Progenitor cell of endocrine pancreas (in vitro differentiated cells): ENCODE measurements at places on chromosomes 7 and 10. TPM values are rescaled to one million over a fixed set of nuclear protein-coding genes. Genes with fewer than 3 reads are reported as not detected.
A peak's percentile ranks its signal among the peaks of the same experiment; 100 is the strongest.

DNA sequence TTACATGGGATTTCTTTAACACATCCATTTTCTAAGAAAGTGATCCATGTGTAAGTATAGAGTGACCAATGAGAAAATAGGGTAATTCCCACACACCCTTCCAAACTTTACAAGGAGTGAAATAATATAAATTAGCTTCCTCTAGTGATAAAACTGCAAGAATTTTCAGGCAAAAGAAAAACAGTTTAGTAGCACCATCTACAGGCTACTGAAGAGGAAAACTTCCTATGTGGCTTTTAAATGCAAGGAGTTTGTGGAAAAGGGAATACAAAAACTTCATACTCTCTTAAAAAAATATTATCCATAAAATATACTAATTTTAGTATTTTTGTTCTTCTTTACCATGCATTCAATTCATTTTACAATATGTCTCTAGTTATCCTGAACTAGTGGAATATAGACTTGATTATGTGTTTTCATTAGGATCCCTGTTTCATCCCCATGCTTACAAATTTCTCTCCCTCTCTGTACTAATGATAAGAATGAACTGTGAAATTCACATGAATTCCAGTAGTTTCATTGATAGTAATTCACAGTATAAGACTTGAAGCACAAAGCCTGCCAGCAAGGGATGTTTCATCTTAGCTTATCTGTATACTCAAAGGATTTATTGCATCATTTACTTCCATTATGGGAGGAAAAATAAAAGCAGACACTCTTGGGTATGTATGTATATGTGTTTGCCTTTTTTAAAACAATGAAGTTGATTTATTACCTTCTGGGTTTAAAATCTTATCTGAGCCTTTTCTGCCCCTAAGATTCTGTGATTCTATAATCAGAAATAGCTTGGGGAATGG lies 442.9 kb downstream of the AUTS2 start:
- no peak for DNase-seq
- H3K4me1 ChIP-seq: peaks cover 18% of the 10 kb centered on the region
- H3K4me3 ChIP-seq: no peak overlapping the region
- no peak overlapping the region for H3K27ac ChIP-seq
- no peaks in the 10 kb centered on the region for H3K27me3 ChIP-seq

Gene EN2
- total RNA-seq: not detected in 2 replicates

DNA sequence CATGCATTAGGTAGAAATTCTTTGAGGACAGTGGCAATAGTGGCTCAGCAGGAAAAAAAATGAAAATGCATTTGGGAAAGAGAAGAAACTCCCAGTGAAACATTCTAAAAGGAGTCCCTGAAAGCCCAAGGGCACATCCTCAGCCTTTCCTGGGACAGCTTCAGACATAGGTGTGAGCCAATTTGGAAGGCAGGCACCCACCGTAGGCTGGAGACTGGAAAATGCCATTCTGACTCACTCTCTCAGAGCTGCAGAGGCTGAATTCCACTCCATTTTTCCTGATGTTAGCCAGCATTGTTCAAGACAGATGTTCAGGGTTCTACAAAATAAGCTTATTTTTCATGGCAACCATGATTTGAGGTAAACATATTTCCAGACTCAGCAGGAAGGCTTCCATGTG lies 379.0 kb upstream of the FZD8 start:
- no peaks in the 10 kb centered on the region for H3K27me3 ChIP-seq
- H3K4me3 ChIP-seq: no peak overlapping the region
- DNase-seq: no peak
- H3K27ac ChIP-seq: no peak overlapping the region
- peaks cover 15% of the 10 kb centered on the region for H3K4me1 ChIP-seq

DNA sequence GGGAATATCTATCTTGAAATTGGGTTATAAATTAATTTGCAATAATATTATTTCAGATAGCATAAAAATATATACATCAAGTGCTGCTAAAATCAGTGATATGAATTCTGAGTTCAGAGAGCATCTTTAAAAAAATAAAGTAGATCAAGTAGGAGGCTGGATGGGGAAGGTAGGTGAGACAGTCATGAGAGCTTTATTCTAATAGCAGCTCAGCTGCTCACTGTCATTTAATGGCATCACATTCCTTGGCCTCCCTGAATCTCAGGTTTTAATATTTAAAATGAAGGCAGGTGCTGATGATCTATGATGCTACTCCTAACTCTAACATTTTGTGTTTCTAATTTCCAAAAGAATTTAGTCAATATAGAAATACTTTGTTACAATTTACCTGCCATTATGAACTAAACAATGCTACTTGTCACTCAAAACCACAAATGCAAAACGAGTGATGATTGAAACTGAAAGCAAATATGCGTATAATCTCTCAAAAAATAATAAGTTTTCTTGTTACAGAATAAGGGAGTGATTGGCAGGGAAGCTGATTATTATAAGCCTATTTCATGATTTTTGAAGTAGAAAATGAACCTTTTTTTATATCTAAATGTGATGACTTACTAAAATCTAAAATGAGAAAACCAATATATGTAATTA lies 147.6 kb upstream of the CSTF2T start:
- H3K4me3 ChIP-seq: no peak overlapping the region
- no peaks in the 10 kb centered on the region for H3K27me3 ChIP-seq
- H3K36me3 ChIP-seq: no peaks in the 10 kb centered on the region
- H3K27ac ChIP-seq: no peak overlapping the region

DNA sequence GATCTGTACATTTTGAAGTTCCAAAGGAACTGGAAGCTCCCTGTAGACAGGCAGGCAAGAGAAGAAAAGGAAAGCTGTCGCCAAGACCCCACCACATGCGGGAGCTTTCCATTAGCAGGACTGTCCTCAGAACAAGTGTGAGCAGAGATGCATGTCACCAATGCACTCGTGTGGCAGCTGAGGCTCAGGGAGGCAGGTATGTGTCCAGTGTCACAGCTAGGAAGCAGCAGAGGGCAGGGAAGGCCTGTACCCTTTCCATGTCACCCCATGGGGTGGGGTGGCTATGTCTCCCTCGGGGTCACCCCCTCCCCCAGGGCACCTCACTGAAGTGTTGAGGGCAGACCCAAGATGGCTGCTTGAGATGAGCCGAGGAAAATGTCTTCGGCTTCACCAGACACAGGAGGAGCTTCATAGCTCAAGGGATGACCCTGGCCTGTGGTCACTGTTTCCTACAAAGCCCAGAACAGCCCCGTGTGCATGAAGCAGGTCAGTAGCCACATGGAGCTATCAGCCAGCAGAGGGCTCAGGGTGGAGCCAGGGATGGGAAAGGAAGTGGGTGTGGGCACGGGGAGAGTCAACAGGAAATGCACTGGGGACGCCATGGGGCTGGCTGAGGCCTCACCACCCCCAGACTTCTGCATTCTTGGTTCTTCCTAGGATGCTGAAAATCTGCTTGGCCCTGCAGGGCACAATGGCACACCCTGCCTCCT lies 96.6 kb downstream of the FAM53B start:
- H3K27me3 ChIP-seq: no peaks in the 10 kb centered on the region
- H3K27ac ChIP-seq: no peak overlapping the region
- no peaks in the 10 kb centered on the region for H3K36me3 ChIP-seq
- H3K4me3 ChIP-seq: no peak overlapping the region

DNA sequence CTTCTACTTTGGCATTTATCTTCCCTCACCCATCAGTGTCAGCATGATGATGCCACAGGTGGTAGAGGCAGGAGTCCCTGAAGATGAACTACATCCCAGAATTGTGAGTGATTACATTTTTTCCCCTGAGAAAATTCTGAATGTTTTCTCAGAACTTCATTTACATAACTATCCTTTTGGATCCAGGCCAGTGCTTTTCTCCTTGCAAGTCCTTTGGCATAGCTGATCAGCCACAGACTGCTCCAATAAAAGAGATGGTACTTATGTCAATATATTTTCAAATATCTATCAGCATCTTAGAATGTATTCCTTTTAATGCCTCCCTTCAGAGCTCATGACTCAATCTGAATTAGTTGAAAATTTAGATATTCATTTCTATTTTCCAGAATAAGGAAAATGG lies 135.5 kb downstream of the IQUB start:
- no peaks in the 10 kb centered on the region for H3K4me1 ChIP-seq
- H3K36me3 ChIP-seq: no peaks in the 10 kb centered on the region
- no peak overlapping the region for H3K4me3 ChIP-seq
- no peaks in the 10 kb centered on the region for H3K27me3 ChIP-seq
- H3K27ac ChIP-seq: no peak overlapping the region

GRCh38 chr10:113057948-113058522 lies 108.0 kb downstream of the TCF7L2 start:
- H3K4me1 ChIP-seq: peaks cover 10% of the 10 kb centered on the region
- H3K27me3 ChIP-seq: no peaks in the 10 kb centered on the region
- H3K27ac ChIP-seq: no peak overlapping the region
- H3K36me3 ChIP-seq: peaks cover 7% of the 10 kb centered on the region
- H3K4me3 ChIP-seq: no peak overlapping the region
- no peak for DNase-seq

GRCh38 chr10:54091237-54091636 lies 709.8 kb downstream of the PCDH15 start:
- no peak for DNase-seq
- no peaks in the 10 kb centered on the region for H3K27me3 ChIP-seq
- peaks cover 4% of the 10 kb centered on the region for H3K4me1 ChIP-seq
- H3K4me3 ChIP-seq: no peak overlapping the region

- no peak overlapping the region for H3K4me3 ChIP-seq
- no peaks in the 10 kb centered on the region for H3K4me1 ChIP-seq
- H3K27ac ChIP-seq: no peak overlapping the region
These were observed 129.9 kb upstream of the TAC1 start for GRCh38 chr7:97601931-97602457.

- H3K36me3 ChIP-seq: peaks cover 6% of the 10 kb centered on the region
- no peak overlapping the region for H3K4me3 ChIP-seq
- no peak for DNase-seq
- peaks cover 2% of the 10 kb centered on the region for H3K4me1 ChIP-seq
- no peaks in the 10 kb centered on the region for H3K27me3 ChIP-seq
These were observed 141.2 kb downstream of the MLLT10 start for GRCh38 chr10:21675157-21675796.

- peaks cover 48% of the 10 kb centered on the region for H3K4me1 ChIP-seq
- no peak for DNase-seq
- H3K4me3 ChIP-seq: no peak overlapping the region
- no peaks in the 10 kb centered on the region for H3K36me3 ChIP-seq
- peaks cover 66% of the 10 kb centered on the region for H3K27me3 ChIP-seq
- no peak overlapping the region for H3K27ac ChIP-seq
These were observed 35.3 kb upstream of the ADD3 start for GRCh38 chr10:109972372-109973001.

Gene AASS
- 70.2 and 76.3 TPM in 2 replicates for total RNA-seq

Gene FIS1
- total RNA-seq: 118 and 124 TPM in 2 replicates

DNA sequence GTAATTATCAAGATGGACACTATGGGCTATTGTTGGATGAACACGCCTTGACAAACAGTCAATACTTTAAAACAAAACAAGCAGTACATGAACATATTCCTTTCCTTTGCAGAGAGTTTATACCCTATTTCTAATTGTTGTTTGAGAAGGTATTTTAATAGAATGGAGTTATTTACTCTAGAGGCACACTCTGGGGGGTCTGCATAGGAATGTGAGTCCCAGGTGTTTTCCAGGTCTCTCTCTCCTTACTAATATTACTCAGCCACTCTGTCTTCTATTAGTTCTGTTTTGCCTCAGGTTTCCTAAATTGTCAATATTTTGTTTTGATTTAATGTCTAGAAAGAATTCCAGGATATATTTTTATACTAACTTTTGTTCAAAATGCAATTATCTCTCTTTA lies 1091.4 kb downstream of the CNTNAP2 start:
- H3K27ac ChIP-seq: no peak overlapping the region
- no peak for DNase-seq
- no peak overlapping the region for H3K4me3 ChIP-seq
- H3K4me1 ChIP-seq: peaks cover 4% of the 10 kb centered on the region
- no peaks in the 10 kb centered on the region for H3K36me3 ChIP-seq

- H3K4me1 ChIP-seq: peaks cover 35% of the 10 kb centered on the region
- H3K4me3 ChIP-seq: no peak overlapping the region
- no peak for DNase-seq
- H3K27ac ChIP-seq: peak overlapping the region; percentile 79
These were observed 73.2 kb upstream of the GTF2I start for GRCh38 chr7:74584160-74584954.

Gene NAMPT
- 35.2 and 44.6 TPM in 2 replicates for total RNA-seq

Gene PCGF5
- 19.2 and 19.4 TPM in 2 replicates for total RNA-seq

DNA sequence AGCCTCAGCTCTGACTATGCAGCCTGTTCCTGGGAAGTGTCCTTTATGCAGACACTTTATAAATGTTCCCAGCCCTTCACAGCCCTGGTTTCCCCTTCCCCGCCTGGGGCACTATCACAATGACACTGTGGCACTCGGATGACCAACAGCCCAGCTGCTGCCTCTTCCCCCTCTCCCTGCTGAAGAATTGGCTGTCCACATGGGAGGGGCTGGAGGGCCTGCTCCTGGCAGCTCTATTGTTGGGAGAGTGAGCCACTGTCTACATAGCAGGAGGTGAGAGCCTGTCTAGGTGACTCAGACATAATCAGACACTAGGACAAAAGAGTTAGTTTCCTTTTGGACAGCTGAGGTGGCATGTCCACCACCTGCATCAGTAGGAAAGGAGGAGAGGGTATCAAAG lies 437.5 kb downstream of the PLXNA4 start:
- H3K27ac ChIP-seq: no peak overlapping the region
- H3K36me3 ChIP-seq: no peaks in the 10 kb centered on the region
- H3K27me3 ChIP-seq: peaks cover 2% of the 10 kb centered on the region
- no peak for DNase-seq
- no peak overlapping the region for H3K4me3 ChIP-seq

Gene AKR1C8
- not detected in 2 replicates for total RNA-seq

Gene VENTX
- total RNA-seq: 1.2 TPM in 2 replicates

Gene PNLIP
- not detected in 2 replicates for total RNA-seq

Gene ADRA2A
- 13.1 and 13.6 TPM in 2 replicates for total RNA-seq

- H3K27ac ChIP-seq: no peak overlapping the region
- no peaks in the 10 kb centered on the region for H3K4me1 ChIP-seq
- H3K27me3 ChIP-seq: no peaks in the 10 kb centered on the region
- no peak overlapping the region for H3K4me3 ChIP-seq
These were observed 16.1 kb upstream of the SEC61G start for GRCh38 chr7:54774785-54775740.

DNA sequence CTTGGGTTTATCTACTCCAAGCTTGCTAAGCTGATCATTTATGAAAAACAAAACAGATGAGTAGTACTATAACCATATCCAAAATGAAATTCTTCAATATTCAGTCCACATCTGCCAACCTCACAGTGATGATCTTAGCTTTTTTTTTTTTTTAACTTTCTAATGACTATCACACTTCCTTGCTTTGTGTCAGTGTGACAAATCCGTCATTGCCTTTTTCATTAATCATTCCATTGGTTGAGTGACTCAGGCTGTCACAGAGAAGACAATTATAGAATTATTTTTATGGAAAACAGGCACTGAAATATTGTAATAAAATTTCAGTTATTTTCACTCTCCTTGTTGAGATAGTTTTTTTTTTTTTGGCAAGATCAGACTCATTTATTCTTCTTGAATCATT lies 70.7 kb downstream of the CPVL start:
- H3K27me3 ChIP-seq: no peaks in the 10 kb centered on the region
- no peak for DNase-seq
- no peak overlapping the region for H3K27ac ChIP-seq
- H3K4me3 ChIP-seq: no peak overlapping the region

Gene ATG9B
- 0.58 and 0.79 TPM in 2 replicates for total RNA-seq

- DNase-seq: peak; percentile 45
- H3K27ac ChIP-seq: no peak overlapping the region
- no peaks in the 10 kb centered on the region for H3K4me1 ChIP-seq
- no peaks in the 10 kb centered on the region for H3K36me3 ChIP-seq
- no peak overlapping the region for H3K4me3 ChIP-seq
These were observed 84.0 kb downstream of the ANLN start for GRCh38 chr7:36473454-36474282.

Gene ANKRD7
- total RNA-seq: not detected in 2 replicates

Gene TRPV5
- total RNA-seq: 0.13 and 0.14 TPM in 2 replicates
